CD4-positive, alpha-beta memory T cell (primary cell): ENCODE measurements at places on chromosomes 16 and 17.

DNA sequence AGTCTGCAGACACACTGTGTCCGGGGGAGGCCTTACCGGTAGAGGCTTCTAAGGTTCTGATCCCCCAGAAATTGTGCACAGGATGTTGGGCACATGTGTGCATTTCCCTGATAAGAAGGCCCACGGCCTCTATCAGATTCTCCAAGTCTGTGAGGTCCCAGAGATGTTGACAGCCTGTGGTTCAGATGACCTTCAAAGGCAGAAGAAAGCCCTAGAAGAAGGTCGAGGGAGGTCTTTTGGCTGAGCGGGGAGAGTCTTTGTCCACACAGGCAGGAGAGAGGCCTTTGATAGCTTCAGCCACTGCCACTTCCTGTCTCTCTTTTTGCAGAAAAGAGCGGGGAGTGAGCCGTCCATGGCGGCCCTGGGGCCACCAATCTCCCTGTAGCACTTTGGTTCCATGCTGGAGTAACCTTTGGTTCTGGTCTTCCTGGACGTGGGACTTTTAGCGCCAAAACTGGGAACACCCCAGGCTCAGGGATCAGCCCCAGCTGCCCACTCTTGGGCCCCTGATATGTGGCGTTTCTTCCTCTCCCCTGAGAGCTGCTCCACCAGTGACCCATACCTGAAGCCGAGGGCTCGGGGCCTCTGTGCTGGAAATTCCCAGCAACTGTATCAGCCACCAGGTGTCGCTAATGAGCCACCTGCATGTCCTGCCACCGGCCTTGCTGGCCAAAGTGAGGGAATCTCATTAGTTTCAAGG, 28.1 kb upstream of the LGALS9 start:
- peak; percentile 56 for DNase-seq

DNA sequence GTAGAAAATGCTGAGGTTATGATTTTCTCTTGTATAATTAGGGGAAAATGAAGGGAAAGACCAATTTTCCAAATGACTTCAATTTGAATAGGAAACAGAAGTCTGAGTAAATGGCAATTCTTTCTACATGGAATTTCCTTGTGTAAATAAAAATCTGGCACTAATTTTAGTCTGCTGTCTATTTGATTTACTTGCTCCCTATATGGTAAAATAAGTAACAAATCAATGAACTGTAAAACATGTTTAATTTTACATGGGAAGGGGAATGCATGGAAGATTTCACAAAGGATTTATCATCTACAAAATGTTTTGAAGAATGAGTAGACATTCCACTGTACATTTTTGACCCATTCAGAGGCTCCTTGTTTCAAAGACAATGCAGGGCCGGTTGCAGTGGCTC, 811.6 kb upstream of the GOT2 start:
- no peak for DNase-seq

DNA sequence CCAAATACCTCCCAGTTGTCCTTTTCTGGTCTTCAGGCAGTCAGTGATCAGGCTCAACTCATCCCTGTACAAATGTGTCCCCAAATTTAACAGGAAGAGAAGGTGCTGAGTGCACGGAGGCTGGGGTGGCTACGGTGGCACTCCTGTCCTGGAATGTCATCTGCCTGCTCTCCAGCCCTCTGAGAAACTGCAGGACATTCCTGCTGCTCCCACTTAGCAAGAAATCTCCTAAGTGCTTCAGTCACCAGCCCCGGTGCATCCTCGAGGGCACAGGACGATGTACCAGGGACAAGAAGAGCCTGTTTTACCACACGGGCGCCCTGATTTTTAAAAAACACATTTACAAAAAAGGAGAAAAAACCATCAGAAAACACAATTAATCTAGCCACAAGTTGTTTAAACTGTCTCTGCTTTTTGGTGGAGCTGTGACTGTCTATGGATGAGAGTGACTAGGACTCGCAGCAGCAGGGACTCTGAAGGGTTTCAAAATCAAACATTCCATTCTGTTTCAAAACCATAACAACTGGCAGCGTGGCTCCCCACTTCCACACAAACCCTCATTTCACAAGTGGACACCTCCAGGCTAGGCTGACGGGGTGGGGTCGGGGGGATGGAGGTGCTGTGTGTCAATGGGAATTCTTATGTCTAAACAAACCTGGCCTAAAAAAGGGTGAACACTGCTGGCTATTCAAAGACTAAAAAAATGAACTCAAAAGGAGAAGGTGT, 65.3 kb upstream of the CNEP1R1 start:
- no peak for DNase-seq

GRCh38 chr16:3467921-3468320, 24.4 kb downstream of the NAA60 start:
- DNase-seq = no peak

- DNase-seq = no peak
These were observed at the start of gene ZPBP2 for GRCh38 chr17:39867880-39868553. TSS of gene ZPBP2 (plus strand) at chr17:39868202. CDS start at chr17:39868355, 153 bp downstream.

- DNase-seq = peak; percentile 58
These were observed 13.0 kb downstream of the UNC45B start for GRCh38 chr17:35160354-35161201.

DNA sequence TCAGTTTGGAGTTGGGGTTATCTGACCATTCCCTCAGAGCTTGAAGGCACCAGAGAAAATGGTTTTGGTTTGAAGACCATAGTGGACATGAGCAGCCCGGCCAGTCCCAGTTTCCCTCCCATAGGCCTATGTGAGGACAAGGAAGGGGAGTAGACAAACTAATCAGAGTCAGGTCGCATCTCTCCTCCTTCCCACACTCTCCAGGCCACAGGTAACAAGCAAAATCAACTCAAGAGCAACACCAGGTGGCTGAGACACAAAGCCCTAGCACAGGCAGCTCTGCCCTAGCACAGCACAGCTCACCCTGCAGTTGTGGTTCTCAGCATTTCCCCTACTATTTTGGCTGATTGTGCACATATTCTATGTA, 7.2 kb downstream of the SUPT4H1 start:
- peak; percentile 85 for DNase-seq

DNA sequence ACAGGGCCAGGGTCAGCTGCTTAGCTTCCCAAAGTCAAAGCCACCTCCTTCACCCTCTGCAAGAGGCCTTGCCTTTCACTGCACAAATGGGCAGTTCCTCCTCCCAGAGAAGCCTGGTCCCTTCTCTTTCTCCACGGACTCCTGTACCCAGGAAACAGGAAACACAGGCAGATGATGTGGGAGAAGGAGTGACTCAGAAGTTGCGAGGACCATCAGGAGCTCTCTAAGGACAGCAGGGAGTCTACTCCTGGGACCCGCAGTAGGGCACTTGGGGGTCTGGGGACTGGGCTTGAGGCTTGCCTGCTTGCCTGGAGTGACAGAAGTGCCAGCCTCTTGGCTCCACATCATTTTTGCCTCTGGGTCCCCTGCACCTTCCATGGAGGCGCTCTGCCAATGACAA, 47.4 kb upstream of the KSR1 start:
- no peak for DNase-seq

GRCh38 chr17:78416791-78417530, 38.5 kb downstream of the PGS1 start:
- DNase-seq = no peak

- DNase-seq = no peak
These were observed 38.9 kb downstream of the COX4I1 start for GRCh38 chr16:85838381-85838780.

- no peak for DNase-seq
These were observed 1.2 kb downstream of the CACNA1G start for GRCh38 chr17:50561746-50562141.

GRCh38 chr16:50419116-50419515, 50.3 kb upstream of the BRD7 start:
- DNase-seq = no peak

- DNase-seq = no peak
These were observed 175.3 kb downstream of the NPIPB11 start for GRCh38 chr16:29231244-29231643.

GRCh38 chr17:6231886-6232731, 161.9 kb downstream of the WSCD1 start:
- no peak for DNase-seq

DNA sequence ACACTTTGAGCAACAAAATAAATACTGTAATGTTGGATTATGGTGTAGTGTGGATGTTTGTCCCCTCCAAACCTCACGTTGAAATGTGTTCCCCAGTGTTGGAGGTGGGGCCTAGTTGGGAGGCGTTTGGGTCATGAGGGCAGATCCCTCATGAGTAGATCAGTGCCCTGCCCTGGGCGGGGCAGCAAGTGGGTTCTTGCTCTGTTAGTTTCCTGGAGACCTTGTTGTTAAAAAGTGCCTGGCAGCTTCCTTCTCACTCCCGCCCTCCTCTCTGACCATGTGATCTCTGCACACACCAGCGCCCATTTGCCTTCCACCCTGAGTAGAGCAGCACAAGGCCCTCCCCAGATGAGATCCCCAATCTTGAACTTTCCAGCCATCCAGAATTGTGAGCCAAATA, 67.7 kb downstream of the MPRIP start:
- peak; percentile 61 for DNase-seq
